ENCODE measurements at places on chromosomes 3 and 15.

GRCh38 chr3:25820366-25820765, 30.5 kb downstream of the OXSM start:
- DNase-seq: peak; percentile 10

GRCh38 chr3:87004883-87005282, 13.9 kb upstream of the VGLL3 start:
- DNase-seq: no peak

GRCh38 chr3:155889952-155890351, 19.5 kb downstream of the GMPS start:
- DNase-seq: no peak

- DNase-seq: no peak
Measured at GRCh38 chr15:64985366-64986033, 4.2 kb downstream of the SPG21 start.

GRCh38 chr3:149221783-149222517, at the start of gene CP:
CP (minus strand) TSS chr3:149221829; CDS start chr3:149221792, 37 bp downstream.
- DNase-seq: no peak

- no peak for DNase-seq
Measured at GRCh38 chr3:25430287-25430934, 2.3 kb downstream of the RARB start.

DNA sequence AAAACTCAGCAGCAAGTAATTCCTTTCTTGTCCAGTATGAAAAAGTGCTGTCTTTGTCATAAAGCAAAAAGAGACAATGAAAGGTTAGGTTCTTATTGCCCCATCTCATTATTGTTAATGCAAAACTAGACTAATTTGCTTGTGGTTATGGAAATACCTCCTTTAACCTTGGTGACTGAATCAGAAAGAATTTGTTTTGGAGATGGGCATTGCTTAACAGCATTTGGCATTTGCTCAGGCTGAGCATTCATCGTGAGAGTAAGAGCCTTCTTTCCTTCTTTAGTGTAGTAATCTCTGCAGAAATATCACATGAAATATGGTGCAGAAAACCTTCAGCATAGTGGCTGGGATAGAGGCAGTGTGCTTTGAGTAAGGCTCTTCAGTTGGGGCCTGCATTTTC, 103.1 kb downstream of the CNTN6 start:
- DNase-seq: no peak

GRCh38 chr3:192621909-192622308, 105.4 kb downstream of the FGF12 start:
- no peak for DNase-seq

GRCh38 chr3:117181222-117181621, 471.6 kb downstream of the TUSC7 start:
- no peak for DNase-seq

DNA sequence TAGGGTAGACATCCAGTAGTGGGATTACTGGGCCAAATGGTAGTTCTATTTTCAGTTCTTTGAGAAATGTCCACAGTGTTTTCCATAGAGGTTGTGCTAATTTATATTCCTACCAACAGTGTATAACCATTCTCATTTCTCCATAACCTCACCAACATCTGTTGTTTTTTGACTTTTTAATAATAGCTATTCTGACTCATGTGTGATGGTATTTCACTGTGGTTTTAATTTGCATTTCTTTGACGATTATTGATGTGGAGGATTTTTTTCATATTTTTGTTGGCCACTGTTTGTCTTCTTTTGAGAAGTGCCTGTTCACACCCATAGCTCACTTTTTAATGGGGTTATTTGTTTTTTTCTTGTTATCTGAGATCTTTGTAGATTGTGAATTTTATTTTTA, 125.2 kb downstream of the CFAP20DC start:
- no peak for DNase-seq

- no peak for DNase-seq
Measured at GRCh38 chr3:51716805-51717204, 9.9 kb downstream of the GRM2 start.

GRCh38 chr15:76386178-76386577, 49.6 kb downstream of the ISL2 start:
- DNase-seq: no peak

DNA sequence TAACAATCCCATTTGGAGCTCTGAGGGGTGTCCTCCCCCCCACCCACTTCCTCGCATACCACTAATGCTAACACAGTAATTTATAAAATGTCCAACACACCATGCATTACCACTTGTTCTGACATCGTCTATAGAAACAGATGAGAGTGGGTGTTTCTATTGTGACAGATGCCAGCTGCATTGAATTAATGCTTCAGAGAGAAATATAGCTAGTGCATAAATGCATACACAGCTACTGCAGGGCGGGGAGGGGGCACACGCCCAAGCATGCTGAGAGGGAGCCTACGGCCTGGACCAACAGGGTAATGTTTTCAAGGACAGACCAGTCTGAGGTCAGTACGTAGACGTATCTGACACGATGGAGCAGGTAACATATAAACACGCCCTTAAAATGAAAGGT, 106.0 kb upstream of the FEZF2 start:
- DNase-seq: no peak

- DNase-seq: no peak
Measured at GRCh38 chr15:34339946-34340345, 2.4 kb upstream of the SLC12A6 start.

- DNase-seq: no peak
Measured at GRCh38 chr3:11510001-11510340, 133.7 kb downstream of the VGLL4 start.

DNA sequence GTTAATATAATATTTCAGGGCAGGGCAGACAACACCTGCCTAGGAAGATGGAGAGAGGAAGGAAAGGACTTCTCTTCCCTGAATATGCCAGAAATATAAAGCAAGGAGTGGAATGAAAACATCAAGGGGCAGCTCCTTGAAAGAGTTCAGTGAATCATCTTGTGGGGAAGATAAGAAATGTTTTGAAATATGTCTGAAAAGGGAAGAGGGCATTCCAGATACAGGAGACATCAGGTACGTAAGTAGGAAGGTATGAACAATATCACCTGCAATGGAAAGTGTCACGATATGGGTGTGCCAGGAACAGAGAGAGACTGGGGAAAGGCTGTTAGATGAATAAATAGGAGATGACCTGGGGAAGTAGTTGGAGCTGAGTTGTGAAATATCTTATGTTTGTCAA, 75.8 kb upstream of the WDR72 start:
- DNase-seq: no peak

DNA sequence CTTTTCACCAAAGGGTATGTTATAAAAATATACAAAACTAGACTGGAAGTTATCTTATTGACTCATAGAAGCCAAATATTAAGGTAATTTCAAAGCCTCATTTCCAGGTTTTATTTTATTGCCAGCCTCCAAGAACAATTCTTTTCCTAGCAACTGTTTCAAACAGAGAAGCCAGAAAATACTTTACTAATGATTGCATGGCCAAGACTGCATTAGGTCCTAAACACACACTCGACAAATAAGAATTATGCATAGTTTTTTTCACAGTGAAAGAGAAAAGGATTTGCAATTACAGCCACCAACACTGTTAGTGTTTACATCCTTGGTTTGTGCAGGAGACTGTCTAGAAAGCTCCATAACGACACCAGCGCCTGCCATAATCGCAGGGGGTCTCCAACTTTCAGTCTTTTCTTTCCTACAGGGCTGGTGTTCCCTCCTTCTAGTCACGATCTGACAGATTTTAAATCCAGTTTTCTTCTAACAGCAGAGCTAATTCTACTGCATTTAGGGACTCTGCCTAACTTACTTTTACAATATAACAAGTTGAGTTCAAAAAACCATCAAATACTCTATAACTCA, 58.1 kb downstream of the CLASP2 start:
- no peak for DNase-seq

GRCh38 chr15:29860872-29861271, 38.6 kb upstream of the TJP1 start:
- no peak for DNase-seq

GRCh38 chr3:134368751-134369105, 5.5 kb downstream of the AMOTL2 start:
- DNase-seq: no peak

DNA sequence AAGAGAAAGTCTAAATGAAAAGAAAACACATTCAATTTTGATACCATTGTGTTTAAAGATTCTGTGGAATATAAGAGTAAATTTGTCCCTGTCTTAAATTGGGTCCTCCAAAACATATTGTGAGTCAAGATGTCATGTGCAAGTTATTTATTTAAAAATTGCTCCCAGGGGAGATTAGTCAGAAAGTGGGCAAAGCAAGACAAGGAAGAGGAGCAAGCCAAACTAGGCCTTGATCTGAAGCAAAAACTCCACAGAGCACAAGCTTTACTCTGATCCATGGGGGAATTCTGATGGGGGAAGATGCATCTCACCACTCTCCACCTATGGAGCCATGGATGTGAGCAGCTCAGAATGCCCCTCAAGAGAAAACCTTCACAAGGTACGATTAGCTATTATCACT, 342.8 kb upstream of the IL12A start:
- DNase-seq: no peak

DNA sequence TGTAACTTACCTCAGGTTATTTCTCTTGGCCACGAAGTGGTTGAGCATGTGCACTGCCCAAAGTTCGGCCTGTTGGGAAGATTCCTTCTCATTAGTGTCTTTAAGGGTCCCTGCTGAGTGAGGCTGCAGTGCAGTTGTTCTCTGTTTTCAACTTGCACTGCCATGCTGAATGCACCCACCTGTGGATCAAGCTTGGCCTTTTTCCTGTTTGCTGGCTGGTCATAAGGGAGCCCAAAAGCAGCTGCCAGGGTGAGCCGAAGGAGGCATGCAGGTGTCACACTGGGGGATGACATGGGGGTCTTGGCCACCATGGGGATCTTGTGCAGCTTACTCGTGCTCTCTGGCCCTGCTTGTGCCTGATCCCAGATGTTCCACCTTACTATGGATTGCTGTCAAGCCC, 46.1 kb upstream of the RAF1 start:
- DNase-seq: no peak

GRCh38 chr15:65254356-65254755, 32.3 kb downstream of the PARP16 start:
- DNase-seq: no peak

DNA sequence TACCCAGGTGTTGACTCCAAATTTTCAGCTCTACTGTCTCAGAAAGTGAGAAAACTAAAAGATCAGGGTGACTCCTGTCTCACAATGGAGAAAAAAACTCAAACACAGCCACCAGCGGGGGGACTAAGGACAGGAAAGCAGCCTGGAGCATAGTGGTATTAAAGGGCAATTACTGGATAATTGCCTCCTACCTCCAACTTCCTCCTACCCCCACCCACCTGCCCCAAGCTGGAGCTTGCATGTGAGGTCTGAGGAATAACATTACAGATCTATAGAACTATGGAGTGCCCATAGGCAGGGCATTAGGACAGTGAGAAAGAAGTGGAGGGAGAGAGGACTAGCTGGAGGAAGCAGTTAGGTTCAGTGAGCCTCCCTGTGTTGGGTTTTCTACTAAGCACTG, 2.7 kb upstream of the PCCB start:
- DNase-seq: no peak

- DNase-seq: no peak
Measured at GRCh38 chr15:66838671-66839239, 136.7 kb downstream of the SMAD6 start.

GRCh38 chr3:76694063-76694462, 345.8 kb upstream of the ROBO2 start:
- no peak for DNase-seq

DNA sequence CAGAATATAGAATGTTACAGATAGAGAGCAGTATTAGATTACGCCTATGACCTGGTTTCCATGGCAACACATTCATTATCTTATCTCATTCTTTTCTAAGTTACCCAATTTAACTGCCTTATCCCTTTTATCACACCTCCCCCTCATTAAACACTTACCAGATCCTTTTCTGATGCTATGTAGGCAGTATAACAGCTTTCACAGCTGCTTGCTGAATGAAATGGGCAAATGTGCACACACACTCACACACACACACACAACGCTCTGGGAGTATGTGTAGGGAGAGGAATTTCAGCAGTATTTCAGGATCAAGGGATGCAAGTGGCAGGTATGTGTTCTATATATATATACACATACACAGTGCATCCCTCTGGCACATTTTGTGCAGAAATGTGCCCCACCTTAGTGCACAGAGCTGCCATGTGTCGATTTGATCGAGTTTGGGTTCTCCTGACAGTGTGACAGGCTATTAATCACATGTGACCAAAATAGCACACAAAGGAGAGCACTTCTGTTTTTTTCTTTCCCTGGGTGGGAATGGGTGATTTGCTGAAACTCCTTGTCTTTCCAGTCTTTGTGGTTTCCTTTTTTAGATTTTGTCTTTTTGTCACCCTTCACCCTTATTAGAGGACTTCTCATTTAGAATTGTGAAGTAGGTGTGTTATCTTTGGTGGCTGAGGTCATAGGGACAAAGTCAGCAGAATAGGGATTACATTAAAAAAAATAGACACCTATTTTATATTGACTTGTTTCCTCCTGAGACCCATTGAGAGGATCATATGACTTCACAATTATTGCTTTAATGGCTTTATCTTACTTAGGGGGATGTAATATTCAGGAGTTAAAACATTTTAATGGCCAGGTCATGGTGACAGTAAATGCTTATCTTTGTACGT, 553.7 kb downstream of the PDCD6IP start:
- no peak for DNase-seq

DNA sequence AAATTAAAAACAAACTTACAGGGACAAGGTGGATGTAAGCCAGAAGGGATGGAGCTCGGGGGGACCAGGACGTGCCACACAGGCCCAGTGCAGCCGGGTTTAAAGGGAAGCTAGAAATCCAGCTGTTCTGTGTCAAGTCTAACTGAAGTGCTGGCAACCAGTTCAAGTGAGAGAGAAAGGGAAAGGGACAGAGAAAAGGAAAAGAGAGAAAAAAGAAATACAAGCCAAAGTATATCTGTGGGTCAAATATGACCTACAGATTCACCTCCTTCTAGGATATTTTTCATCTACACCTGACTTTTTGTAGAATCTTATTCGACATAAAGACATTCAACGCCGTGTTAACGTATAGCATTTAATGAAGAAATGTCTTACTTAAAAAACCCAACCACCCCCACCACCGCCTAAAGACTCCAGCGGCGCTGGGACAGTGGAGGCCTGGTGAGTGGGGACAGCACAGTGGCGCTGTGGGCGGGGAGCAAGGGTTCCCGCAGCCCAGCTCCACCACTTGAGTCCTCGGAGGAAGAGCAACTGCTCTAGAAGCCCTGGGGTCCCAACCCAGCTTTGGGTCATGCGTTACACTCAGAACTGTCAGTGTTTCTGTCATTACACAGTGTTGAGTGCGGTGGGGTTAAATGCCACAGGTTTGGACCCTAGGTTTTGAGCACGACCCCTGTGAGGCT, 62.3 kb downstream of the CHSY1 start:
- no peak for DNase-seq

DNA sequence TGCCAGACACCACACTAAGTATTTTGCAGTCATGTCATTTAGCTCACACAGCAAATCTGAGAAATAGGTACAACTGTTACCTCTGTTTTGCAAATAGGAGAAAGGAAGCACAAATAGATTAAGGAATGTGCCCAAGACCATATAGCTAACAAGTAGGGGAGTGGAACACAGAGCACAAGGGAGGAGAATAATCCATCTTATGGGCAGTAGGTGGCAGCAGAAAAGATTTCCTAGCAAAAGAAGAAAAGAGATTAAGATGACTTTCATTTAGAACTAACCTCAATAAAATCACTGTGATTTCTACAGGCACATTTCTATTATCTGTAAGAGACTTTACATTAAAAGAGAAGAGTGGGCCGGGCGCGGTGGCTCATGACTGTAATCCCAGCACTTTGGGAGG, 49.1 kb downstream of the NR1I2 start:
- DNase-seq: no peak
